ENCODE measurements at places on chromosomes 2 and 18.

GRCh38 chr2:30265052-30266015 is 34.0 kb downstream of the LBH start:
- DNase-seq: no peak

DNA sequence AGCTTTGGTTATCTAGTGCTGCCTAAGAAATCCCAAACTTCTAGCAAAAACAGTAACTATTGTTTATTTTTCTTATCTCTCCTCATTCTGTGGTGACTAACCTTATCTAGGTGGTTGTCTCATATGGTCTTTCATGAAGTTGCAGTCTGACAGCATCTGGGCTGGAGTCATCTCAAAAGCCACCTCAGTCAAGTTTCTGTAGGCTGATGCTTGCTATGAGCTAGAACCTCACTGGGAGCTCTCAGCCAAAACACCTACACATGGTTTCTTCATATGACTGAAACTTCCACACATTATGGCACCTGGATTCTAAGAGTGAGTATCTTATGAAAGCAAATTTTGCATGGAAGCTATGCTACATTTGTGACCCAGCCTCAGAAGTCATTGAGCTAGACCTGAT is 596.4 kb upstream of the VRK2 start:
- DNase-seq: no peak

DNA sequence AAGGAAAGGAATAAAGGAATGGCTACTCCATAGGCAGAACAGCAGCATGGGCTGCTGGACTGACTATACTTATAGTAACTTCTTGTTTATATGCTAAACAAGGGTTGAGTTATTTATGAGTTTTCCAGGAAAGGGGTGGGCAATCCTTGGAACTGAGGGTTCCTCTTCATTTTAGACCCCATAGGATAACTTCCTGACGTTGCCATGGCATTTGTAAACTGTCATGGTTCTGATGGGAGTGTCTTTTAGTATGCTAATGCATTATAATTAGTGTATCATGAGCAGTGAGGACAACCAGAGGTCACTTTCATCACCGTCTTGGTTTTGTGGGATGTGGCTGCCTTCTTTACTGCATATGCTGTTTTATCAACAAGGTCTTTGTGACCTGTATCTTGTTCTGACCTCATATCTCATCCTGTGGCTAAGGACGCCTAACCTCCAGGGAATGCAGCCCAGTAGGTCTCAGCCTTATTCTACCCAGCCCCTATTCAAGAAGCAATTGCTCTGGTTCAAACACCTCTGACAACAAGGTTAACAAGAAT is 98.6 kb upstream of the CABLES1 start:
- peak; percentile 65 for DNase-seq

- peak; percentile 37 for DNase-seq
Observed at GRCh38 chr2:95061601-95062183, 36.2 kb downstream of the MAL start.

DNA sequence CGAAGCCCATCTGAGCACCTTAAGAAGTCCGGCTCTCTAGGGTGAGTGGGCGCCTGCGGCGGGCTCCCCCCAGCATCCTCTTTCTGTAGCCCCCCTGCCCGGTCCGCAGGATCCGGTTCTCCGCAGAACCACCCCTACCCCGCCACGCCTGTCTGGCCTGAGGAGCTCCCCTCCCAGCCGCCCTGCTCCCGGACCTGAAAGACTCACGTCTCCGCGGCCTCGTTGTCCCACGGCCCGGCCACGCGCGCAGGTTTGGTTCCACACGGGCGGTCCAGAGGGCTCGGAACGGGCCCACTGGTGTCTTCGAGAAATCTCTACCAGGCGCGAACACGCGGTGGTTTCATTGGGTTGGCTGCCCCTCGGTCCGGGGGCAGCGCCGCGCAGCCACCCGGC is 237 bp downstream of the SLC39A6 start:
- no peak for DNase-seq

DNA sequence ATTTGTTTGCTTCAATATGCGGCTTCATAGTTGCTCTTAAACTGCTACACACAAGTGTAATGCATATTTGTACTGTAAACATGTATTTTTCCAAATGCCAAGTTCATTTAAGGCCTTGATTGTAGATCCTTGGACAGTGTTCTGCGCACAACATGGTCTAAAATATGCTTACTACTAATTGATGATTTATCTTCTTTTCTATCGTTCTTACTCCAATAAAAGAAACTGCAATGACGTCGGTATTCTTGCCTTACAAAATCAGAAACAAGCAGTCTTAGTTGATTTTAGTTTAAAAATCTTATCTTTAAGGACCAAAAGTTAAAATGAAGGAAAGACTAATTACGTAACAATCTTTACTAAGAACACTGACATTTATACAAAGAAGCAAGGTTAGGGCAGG is 224.3 kb upstream of the SMAD7 start:
- DNase-seq: no peak

DNA sequence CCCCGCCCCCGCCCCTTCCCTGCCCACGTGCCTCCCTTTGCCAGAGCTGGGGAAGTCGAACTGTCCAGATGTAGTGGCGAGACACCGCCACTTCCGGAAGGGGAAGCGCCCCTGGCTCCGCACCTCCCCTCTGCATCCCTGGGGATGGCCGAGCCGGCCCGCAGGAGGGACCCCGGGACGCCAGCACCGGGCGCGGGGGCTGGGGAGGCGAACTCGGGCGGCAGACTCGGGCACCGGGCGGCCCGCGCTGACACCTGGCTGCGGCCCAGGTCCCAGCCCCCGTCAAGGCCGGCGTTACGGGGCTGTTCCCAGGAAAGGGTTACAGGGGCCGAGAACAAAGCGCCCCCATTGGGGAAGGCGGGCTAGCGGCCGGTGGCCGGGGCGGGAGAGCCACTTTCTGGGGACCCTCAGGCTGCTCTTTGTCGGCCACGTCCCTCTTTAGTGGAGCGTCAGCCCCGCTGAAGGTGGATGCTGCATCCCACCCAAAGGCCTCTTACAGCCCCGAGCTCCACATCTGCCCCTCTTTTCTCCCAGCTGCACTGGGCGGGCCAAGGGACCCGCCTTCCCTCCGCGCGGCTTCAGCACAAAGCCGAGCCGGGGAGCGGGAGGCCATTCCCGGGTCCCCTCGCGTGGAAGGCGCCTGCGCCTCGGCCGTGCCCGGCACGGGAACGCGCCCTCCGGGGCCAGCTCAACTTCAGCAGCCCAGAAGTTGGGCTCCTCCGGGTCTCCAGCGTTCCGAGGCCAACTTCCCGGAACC is 1.3 kb downstream of the SDC1 start:
- peak; percentile 77 for DNase-seq

- DNase-seq: no peak
Observed at GRCh38 chr2:32558492-32558891, 69.4 kb upstream of the TTC27 start.

GRCh38 chr2:3223080-3223923 is 154.3 kb downstream of the EIPR1 start:
- DNase-seq: peak; percentile 53

GRCh38 chr2:23658466-23658942 is 268.4 kb downstream of the ATAD2B start:
- DNase-seq: no peak

DNA sequence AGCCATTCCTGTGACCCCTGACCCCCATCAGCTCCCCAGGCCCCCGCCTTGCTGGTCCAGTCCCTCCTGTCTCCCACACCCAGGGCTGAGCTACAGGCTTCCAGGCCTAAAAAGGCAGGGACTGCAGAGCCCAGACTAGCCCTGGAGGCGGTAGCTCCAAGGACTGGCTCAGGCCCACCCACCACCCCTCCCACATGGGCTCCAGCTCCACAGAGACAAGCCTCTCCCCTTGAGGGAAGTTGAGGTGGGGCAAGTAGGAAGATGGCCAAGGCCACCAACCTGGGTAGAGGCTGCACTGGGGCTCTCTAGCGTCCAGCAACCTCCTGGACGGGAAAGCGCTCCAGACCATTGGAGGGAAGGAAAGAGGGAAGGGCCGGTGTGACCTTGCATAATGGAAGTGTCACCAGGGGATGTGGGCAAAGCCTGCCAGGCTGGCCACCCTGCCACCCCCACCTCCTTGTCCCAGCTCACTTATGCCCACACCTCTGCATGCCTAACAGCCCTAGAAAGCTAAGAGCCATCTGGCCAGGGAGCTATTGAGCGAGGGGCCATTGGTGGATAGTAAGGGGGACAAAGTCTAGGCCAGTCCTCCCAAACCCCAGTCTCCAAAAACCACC is 63.1 kb downstream of the TNS1 start:
- DNase-seq: no peak
